ENCODE measurements at places on chromosomes 6 and 20.

- no peak for DNase-seq
Measured at GRCh38 chr6:25233226-25233625, 45.9 kb upstream of the CARMIL1 start.

GRCh38 chr6:134080171-134080795 is 27.9 kb upstream of the SLC2A12 start:
- DNase-seq = no peak

DNA sequence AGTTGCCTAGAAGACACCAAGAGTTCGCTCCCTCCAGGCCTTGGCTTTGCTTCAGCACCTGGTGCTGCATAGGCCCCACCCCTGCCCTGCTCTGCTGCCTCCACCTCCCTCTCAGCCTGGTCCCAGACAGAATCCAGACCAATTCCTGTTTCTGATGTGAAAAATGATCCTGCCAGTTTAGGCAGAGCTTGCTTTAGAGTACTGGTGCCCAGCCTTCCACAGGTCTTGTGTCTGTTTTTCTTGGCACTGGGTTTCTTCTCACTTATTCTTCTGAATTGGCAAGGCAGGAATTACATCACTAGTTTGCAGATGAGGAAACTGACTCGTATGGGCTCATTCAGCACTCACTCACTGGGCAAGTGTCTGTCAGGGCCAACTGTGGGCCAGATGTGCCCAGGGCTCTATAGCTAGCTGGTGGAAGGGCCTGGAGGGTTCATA is 53.0 kb downstream of the HLA-A start:
- DNase-seq = no peak

- peak; percentile 84 for DNase-seq
Measured at GRCh38 chr6:44223319-44224028, at the start of gene SLC29A1. Gene SLC29A1, plus strand, starts transcription at chr6:44223595. Its CDS starts 3,719 bp downstream, at chr6:44227314.

- DNase-seq = no peak
Measured at GRCh38 chr20:11457488-11457887, 460.2 kb upstream of the BTBD3 start.

- no peak for DNase-seq
Measured at GRCh38 chr6:137339929-137340559, 120.9 kb upstream of the IFNGR1 start.

- DNase-seq = no peak
Measured at GRCh38 chr6:85360794-85361642, 88.9 kb upstream of the NT5E start.

DNA sequence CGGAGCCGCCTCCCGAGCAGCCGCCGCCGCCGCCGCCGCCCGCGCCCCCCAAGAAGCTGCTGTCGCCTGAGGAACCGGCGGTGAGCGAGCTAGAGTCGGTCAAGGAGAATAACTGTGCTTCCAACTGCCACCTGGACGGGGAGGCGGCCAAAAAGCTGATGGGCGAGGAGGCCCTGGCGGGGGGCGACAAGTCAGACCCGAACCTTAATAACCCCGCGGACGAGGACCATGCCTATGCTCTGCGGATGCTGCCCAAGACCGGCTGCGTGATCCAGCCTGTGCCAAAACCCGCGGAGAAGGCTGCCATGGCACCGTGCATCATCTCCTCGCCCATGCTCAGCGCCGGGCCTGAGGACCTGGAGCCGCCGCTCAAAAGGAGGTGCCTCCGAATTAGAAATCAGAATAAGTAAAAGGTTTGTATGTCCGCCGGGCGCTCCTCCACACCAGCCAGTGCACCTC is 145.2 kb downstream of the SOBP start:
- DNase-seq = no peak

DNA sequence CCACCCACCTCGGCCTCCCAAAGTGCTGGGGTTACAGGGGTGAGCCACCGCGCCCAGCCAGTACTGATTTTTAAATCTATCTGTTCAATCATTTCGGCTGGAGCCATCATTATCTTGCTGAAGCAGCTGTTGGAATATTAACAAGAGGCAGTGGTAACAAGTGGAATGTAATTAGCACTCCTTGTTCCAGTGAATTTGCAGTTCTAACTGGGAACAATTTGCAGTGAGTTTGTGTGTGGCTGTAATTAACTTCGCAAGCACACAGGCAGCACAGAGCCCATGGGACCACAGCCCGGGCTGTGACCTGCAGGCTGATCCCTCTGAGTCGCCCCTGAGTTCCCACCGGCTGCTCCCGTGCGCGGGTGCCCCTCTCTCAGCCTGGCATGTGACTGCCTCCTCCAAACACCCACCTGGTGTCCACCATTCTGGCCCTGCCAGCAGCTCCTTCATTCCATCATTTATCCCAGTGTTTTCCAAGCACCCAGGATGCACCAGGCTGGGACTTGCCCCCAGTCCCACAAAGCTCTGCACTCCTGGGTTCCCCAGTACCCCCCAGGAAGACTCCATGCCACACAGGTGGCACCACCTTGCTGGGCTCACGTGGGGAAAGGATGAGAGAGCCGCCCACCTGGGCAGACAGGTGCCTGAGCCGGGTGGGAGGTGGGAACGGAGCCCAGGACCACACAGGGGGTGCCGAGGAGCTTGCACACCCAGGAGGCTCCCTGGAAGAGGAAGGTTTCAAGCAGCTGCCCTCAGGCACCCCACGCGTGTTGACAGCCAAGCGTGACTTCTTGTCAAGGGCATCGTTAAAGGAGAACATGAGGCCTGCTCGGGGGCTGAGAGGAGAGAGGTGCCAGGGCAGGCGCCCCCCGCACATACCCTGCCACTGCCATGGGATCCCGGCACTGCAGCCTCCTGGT is 75.2 kb downstream of the YTHDF1 start:
- DNase-seq = no peak

DNA sequence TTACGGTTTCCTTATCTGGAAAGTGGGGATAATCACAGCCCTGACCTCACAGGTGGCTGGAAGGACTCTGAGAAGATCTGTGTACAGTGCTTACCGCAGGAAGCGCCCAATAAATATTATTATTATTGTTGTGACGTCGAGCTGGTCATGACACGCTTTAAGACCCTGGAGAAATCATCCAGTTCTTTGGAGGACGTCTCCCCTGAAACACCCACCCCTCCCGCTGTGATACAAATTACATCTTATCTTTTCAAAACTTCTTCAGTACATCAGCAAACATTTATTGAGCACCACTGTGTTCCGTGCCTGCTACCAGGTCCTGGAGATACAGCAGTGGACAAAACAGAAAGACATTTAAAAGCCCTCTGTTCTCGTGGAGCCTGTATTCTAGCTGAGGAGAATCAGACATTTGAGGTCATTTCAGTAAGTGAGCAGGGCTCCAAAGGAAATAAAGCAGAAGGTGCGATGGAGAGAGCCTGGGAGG is 118.7 kb downstream of the CEBPB start:
- DNase-seq = no peak

- DNase-seq = no peak
Measured at GRCh38 chr20:14711652-14712051, 374.2 kb upstream of the FLRT3 start.

- DNase-seq = no peak
Measured at GRCh38 chr6:108837236-108837971, 10.8 kb upstream of the ARMC2 start.

- no peak for DNase-seq
Measured at GRCh38 chr6:21186479-21187055, 407.0 kb upstream of the SOX4 start.

GRCh38 chr6:156808287-156808686 is 31.1 kb downstream of the ARID1B start:
- no peak for DNase-seq

DNA sequence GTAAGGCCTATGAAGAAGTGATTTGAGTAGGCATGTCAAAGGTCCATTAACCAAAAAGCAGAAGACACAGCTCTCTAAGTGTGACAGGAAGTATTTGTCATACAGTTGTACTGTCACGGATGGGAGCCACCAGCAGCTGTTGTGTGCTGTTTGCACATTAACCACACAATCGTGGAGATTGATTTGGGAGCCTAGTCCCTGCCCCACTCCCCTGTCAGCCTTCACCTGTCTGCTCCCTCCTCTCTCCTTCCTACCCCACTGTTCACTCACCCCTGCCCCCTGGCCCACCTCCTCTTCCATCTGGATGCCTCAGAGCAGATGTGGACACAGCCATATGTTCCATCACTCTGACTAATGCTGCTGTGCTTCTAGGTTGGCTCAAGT is 124.7 kb upstream of the SPACA1 start:
- DNase-seq = no peak

DNA sequence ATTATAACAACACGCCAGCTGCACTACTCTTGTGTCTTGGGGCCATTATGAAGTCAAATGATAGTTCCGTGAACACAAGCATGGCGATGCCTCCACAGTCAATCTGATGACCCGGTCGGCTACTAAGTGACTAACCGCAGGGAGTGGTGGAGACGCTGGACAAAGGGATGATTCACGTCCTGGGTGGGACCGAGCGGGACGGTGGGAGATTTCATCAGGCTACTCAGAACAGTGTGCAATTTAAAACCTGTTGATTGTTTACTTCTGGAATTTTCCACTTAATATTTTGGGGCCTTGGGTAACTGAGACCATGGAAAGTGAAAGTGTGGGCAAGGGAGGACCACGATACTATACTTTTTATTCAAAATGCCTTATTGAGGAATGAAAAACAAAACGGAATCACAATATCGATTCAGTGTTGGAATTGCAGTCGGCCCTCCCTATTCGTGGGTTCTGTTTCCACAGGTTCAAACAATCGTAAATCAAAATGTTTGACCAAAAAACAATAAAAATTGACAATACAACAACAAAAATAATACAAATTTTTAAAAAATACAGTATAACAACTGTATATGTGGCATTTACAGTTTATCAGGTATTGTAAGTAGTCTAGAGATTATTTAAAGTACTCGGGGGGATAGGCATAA is 66.5 kb downstream of the MYLK4 start:
- DNase-seq = no peak

- no peak for DNase-seq
Measured at GRCh38 chr6:139905404-139906052, 531.1 kb upstream of the CITED2 start.

DNA sequence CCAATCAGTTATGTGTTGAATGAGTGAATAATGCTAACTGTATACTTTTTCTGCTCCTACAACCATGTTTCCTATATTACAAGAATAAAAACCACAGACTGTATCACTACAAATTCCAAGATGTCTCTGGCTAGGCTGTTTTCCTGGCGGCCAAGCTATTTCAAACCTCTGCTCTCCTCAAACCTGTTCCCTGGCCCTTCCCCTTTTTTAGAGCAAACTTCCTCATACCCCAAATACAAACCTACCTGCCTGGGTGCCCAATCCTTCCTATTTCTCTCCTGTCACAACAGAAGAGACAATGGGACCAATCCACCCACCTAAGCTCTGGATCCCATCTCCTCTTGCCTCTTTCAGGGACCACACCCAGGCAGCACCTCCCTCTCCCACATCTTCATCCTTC is 7.5 kb downstream of the TOMM34 start:
- no peak for DNase-seq

DNA sequence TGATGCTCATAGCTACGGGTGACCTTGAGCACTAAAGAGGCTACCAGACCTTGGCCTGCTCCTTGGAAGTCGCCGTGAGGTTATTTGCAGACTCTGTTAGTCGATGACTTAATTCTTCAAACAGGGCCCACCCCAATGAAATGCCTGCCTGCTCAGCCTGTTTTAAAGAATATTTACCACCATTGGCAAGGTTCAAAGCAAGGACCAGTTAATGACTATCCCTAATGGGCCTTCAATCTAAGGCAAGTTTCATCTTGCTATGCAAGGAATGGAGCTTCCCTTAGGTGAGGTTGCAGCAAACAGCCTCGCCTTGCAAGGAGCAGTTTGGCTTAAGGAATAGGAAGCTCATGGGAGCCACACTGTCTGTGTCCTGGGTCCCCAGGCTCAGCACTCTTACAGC is 22.9 kb upstream of the SPO11 start:
- DNase-seq = no peak

GRCh38 chr6:15496345-15497131 is 166.3 kb downstream of the DTNBP1 start:
- no peak for DNase-seq

DNA sequence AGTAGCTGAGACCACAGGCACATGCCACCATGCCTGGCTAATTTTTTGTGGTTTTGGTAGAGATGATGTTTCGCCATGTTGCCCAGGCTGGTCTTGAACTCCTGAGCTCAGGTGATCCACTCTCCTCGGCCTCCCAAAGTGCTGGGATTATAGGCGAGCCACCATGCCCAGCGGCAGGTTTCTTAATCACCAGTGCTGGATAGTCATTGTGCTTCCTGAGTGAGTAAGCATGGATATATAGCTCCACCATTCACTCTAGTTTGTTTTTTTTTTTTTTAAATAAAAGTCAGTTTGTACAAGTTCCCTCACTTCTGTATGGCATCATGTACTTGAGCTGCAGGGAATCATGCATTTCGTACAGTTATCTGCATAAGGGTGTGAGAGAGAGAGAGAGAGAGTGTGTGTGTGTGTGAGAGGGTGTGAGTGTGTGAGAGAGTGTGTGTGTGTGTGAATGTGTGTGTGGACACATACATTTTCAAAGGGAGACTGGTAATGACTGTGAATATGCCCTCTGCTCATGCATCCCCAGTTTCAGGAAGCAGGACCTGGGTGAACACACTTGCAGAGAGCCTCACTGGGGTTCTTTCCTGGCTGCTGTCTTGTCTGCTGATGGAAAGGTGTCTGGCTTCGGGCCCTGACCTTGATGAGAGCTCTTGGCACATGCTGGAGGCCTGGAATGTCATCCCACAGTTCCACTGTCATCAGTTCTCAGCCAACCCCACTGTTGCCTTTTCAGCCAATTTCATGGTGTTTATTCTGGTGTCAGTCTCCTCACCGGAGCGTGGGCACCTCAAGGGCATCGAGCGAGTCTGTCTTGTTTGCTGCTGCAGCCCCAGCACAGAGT is 65.0 kb upstream of the XRN2 start:
- no peak for DNase-seq

DNA sequence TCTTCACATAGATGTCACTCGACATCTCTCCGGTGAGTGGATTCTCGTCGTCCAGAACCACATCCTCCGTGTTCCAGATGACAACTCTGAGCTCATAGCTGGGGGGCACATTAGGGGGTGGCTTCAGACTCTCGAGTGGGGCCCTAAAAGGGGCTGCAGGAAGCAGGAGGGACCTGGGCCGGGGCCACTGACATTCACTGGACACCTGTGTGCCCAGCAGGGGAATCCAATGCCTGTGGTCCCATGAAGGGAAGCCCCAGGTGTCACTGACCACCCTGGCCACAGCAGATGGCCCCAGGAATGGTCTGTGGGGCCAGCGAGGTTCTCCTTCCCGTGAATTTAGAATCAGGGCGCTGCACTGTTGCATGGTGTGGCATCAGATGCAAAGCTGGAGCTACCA is 18.7 kb downstream of the ERGIC3 start:
- DNase-seq = no peak

- DNase-seq = no peak
Measured at GRCh38 chr6:72944660-72945059, 280.6 kb downstream of the KHDC1L start.
